ENCODE measurements at places on chromosomes 5 and 9. TPM values are rescaled to one million over a fixed set of nuclear protein-coding genes. Genes with fewer than 3 reads are reported as not detected.

DNA sequence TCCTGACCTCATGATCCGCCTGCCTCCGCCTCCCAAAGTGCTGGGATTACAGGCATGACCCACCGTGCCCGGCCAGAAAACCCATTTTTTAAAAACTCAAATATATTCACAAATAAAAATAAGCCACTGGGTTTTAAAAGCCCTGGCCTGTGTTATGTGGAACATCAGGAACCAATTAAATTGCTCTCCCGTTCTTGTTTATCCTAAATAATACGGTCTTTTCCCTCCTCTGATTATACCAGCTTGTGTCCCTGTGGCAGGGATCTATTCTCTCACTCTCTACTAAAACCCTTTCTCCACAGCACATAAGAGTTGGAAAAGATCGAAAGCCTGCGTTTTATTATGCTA, 30.1 kb upstream of the LPAR1 start:
- H3K27ac ChIP-seq, result no peak overlapping the region
- H3K4me1 ChIP-seq, result peaks cover 5% of the 10 kb centered on the region
- no peak for DNase-seq
- no peak overlapping the region for H3K4me3 ChIP-seq
- no peaks in the 10 kb centered on the region for H3K36me3 ChIP-seq
- no peaks in the 10 kb centered on the region for H3K27me3 ChIP-seq

DNA sequence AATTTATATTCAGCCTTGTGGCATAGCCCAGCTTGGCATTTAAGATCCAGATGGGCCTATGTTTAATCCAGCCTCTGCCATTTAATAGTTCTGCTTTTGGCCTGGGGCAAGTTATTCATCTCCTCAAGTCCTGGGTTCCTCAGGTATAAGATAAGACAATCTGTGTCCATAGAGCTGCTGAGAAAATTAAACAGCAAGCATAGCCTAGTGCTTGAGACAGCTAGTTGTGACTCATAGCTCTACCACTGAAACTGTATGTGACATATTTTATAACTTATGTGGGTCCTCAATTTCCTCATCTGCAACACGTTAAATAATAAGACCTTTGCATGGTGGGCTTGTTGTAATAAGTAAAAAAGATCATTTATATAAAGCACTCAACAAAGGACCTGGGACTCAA, 53.3 kb upstream of the ATP10B start:
- H3K36me3 ChIP-seq, result no peaks in the 10 kb centered on the region
- H3K4me3 ChIP-seq, result no peak overlapping the region
- no peaks in the 10 kb centered on the region for H3K4me1 ChIP-seq
- no peak overlapping the region for H3K27ac ChIP-seq
- no peak for DNase-seq

DNA sequence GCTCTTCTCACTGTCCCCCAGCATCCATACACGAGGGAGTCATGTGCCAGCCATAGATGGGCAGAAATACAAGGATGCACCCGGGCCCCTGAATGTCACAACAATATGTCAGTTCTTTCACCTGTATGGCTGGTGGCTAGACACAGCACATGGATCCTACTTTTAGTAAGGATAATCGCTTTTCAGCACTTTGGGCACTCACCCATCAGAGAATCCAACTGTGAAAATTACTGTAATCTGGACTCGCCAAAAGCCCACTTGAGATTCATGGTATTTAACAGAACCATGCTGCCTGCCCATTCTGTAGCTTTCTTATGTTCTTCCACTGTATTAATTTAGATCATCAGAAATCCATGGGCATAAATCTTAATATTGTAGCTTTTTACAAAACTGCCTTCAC, 124.8 kb downstream of the FRMD3 start:
- no peaks in the 10 kb centered on the region for H3K27me3 ChIP-seq
- H3K27ac ChIP-seq, result no peak overlapping the region
- DNase-seq, result no peak
- H3K4me1 ChIP-seq, result no peaks in the 10 kb centered on the region
- H3K36me3 ChIP-seq, result no peaks in the 10 kb centered on the region
- no peak overlapping the region for H3K4me3 ChIP-seq

DNA sequence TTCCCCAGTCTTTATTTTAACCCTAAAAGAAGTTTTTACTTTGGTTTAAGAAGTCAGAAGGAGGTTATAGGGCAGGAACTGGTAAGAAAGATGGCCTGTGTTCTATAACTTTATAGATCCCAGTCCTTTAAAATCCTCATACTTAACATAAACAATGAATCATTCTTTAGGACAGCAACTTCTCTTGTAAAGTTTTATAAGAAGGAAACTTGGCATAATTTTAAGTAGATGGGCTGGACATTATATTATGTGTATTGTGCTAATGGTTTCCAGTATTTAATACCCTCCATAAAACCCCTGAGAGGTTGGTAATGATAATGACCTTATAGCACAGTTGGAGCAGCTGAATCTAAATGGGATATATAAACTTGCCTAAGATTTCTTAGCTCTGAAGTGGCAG, 247.2 kb downstream of the FAM170A start:
- no peak overlapping the region for H3K4me3 ChIP-seq
- H3K36me3 ChIP-seq, result no peaks in the 10 kb centered on the region
- H3K4me1 ChIP-seq, result no peaks in the 10 kb centered on the region
- H3K27ac ChIP-seq, result no peak overlapping the region

DNA sequence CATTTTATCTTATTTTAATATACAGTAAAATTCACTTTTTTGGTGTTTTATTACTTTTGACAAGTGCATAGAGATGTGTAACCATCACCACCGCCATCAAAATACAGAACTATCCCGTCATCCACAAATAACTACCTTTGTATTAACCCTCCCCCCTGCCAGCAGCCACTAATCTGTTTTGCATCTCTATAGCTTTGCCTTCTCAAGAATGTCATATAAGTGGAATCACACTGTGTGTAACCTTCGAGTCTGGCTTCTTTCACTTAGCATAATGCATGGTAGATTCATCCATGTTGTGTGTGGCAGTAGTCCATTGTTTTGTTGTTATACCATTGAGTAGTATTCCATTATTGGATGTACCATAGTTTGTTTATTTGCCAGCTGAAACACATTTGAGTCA, 98.8 kb downstream of the BOD1 start:
- no peak overlapping the region for H3K4me3 ChIP-seq
- H3K27ac ChIP-seq, result no peak overlapping the region
- no peak for DNase-seq
- no peaks in the 10 kb centered on the region for H3K36me3 ChIP-seq

Gene PRDM9
- polyA plus RNA-seq, result not detected

Gene NAIP
- 4.0 TPM for polyA plus RNA-seq

- no peaks in the 10 kb centered on the region for H3K36me3 ChIP-seq
- no peaks in the 10 kb centered on the region for H3K27me3 ChIP-seq
- H3K4me3 ChIP-seq, result no peak overlapping the region
- H3K4me1 ChIP-seq, result peaks cover 3% of the 10 kb centered on the region
- DNase-seq, result no peak
- H3K27ac ChIP-seq, result no peak overlapping the region
Measured at GRCh38 chr9:126822278-126822677, 17.4 kb downstream of the ZBTB43 start.

Gene C5orf58
- polyA plus RNA-seq, result not detected

GRCh38 chr5:68258531-68258930, 43.0 kb downstream of the PIK3R1 start:
- no peaks in the 10 kb centered on the region for H3K27me3 ChIP-seq
- no peak overlapping the region for H3K27ac ChIP-seq
- no peak overlapping the region for H3K4me3 ChIP-seq
- H3K36me3 ChIP-seq, result no peaks in the 10 kb centered on the region
- no peak for DNase-seq
- H3K4me1 ChIP-seq, result peaks cover 15% of the 10 kb centered on the region

Gene HTR1A
- 0.10 TPM for polyA plus RNA-seq

Gene EQTN
- 1.0 TPM for polyA plus RNA-seq

GRCh38 chr9:121839726-121840500, 188.5 kb downstream of the DAB2IP start:
- H3K27me3 ChIP-seq, result no peaks in the 10 kb centered on the region
- peaks cover 14% of the 10 kb centered on the region for H3K4me1 ChIP-seq
- no peak overlapping the region for H3K27ac ChIP-seq
- no peaks in the 10 kb centered on the region for H3K36me3 ChIP-seq

- no peak for DNase-seq
- no peaks in the 10 kb centered on the region for H3K27me3 ChIP-seq
- H3K27ac ChIP-seq, result no peak overlapping the region
- no peaks in the 10 kb centered on the region for H3K4me1 ChIP-seq
- no peaks in the 10 kb centered on the region for H3K36me3 ChIP-seq
Measured at GRCh38 chr5:155154973-155155372, 141.4 kb downstream of the KIF4B start.

Gene PCSK1
- 0.32 TPM for polyA plus RNA-seq

GRCh38 chr9:70625078-70625477, 210.6 kb upstream of the KLF9 start:
- no peaks in the 10 kb centered on the region for H3K27me3 ChIP-seq
- no peak overlapping the region for H3K4me3 ChIP-seq
- H3K36me3 ChIP-seq, result no peaks in the 10 kb centered on the region
- DNase-seq, result no peak
- H3K27ac ChIP-seq, result no peak overlapping the region

DNA sequence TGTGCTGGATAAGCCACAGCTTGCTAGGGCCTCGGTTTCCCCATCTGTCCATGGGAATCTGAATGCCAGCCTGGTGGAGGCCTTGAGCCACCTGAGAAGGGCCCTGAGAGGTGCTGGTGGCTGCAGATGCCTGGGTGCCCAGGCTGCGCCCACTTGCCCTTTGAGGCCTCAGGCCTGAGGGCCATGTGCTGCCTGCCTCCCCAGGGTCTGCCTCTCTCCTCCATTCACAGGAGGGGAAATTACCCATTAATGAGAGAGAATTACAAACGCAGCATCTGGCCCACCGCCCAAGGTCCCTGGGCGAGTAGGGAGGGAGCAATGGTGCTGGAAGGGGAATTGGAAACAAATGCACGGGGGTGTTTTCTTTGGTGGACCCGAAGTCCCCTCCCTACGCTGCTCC, 59.6 kb downstream of the BARX1 start:
- DNase-seq, result no peak
- no peak overlapping the region for H3K27ac ChIP-seq
- H3K27me3 ChIP-seq, result no peaks in the 10 kb centered on the region
- no peak overlapping the region for H3K4me3 ChIP-seq
- no peaks in the 10 kb centered on the region for H3K36me3 ChIP-seq

- no peaks in the 10 kb centered on the region for H3K36me3 ChIP-seq
- H3K4me1 ChIP-seq, result peaks cover 2% of the 10 kb centered on the region
- H3K4me3 ChIP-seq, result no peak overlapping the region
- H3K27ac ChIP-seq, result no peak overlapping the region
Measured at GRCh38 chr5:170863646-170864045, 1.8 kb downstream of the RANBP17 start.

Data from ovary (tissue), 10 donors.